ENCODE measurements at places on chromosomes 7 and 10.

DNA sequence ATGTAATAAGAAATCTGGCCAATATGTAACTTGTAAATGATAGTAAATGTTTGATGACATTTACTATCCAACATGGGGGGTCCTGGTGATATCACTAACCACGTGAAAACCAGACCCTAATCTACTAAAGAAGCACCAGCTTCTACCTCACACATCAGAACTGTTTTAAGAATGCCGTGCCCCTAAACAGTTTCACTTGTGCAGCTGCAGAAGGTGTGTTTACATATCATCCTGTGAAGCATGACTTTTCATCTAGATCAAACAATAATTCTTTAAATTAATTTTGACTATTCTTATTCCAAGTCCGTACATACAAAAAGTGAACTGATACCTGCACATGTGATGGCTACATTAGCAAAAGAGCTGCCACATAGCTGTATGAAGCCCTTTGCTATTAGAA is 61.0 kb downstream of the STEAP1B start:
- DNase-seq, result no peak

DNA sequence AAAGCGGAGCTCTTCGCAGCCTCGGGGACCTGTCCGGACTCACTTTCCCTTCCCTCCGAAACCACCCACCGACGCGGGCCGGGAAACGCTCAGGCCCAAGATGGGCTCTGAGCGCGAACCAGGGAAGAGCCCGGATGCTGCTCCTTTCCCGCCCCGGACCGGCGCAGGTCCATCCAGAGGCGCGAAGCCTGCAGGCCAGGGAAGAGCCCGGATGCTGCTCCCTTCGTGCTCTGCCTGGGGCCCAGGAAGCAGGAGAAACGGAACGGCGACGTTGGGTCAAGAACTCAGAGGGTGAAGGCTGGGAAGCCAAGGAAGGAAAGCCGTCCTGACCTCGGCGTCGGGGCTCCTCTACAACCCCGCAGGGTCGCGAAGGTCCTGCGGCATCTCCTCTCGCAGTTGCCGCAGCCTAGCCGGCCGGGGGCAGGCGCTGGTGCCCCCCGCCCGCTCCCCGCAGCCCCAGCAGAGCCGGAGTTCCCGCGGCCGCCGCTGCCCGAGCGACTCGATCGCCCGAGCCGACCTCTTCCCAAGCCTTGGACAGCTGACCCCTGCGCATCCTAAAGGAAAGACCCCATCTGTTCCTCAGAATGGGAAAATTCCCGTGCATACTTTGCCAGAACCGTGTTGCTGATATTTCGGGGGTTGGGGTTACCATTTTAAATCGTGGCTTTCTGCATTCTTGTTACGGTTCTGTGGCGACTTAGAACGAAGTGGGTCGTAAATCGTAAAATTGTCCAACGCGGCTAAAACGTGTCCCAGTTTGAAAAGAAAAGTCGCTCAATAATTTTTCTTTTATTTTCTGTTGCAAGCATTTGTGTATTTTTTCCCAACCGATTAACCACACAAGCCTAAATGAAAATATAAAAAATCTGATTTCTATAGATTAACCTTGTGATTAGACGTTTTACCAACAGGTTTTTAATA is 7.5 kb downstream of the HOXA1 start:
- no peak for DNase-seq

DNA sequence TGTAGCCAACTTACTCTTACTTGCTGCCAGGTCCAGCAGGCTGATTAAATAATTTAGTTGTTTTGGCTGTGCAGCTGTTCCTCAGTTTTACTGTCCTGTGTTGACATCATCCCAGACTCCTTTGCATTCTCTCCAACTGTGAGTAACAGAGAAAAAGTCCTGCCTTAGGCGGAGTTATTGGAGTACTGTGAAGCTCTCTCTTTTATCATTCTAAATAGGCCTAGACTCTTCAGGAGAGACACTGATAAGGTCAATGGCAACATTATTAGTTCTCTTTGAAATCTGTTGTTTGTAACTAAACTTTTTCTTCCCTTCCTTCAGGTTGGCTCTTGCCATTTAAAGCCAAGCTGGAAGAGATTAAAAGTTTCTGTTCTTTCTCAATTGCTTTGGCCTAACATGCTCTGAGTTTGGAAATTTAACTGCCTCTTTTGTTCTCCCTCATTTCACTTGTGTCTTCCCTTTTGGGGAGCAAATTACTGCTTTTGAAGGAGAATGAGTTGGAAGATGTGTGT is 215.7 kb upstream of the CSTF2T start:
- DNase-seq, result no peak

DNA sequence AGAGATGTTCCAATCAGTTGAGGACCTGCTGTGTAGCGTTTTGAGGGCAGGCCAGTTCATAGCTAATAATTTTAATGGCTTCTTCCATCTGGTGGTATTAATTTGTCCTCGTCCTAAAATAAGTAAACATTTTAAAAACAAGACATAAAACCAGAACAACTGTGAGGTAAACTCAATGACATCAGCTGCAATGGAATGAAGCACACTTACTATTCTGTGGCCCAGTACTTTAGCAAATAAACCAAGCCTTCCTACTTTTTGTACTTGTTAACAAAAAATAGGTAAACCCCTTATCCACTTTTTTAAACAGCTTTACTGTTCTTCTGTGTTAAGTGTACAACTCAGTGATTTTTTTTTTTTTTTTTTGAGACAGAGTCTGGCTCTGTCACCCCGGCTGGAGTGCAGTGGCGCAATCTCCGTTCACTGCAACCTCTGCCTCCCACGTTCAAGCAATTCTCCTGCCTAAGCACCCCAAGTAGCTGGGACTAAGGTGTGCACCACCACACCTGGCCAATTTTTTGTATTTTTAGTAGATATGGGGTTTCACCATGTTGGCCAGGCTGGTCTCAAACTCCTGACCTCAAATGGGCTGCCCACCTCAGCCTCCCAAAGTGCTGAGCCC is 28.9 kb upstream of the FZD1 start:
- no peak for DNase-seq

DNA sequence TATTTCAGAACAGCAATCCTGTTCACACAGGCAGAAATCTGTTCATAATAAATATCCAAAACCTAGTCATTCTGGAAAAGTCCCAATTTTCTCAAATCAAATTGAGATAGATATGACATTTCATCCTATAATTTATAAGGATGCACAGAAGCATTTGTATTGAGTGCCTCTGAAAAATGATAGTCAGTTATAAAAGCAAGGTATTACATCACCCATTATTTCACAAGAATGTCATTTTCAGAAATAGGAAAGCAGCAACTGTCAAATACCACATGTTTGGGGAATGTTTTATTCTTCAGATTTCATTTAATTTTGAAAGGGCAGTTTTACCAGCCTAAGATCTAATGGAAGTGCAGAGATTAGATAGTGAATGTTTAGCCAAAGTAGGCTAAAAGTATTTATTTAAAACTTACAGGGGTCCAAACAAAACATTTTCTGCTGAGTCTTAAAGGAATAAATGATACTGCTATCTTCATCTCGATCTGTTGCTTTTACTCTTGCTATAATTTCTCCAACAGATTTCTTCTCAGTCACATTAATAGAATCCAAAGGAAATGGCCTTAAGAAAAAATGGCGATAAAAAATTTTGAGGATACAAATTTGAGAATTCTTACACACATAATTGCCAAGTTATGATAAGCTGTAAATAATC is 185.8 kb downstream of the HGF start:
- DNase-seq, result no peak

GRCh38 chr10:70596110-70596798 is 6.3 kb downstream of the PRF1 start:
- no peak for DNase-seq

All from activated CD4-positive, alpha-beta T cell treated with anti-CD3 and anti-CD28 coated beads, Interleukin-2, Interleukin-4, amounts not matched to agents 100 ng/mL and 50 ng/mL, durations not matched to agents 16 hours and 8 hours (primary cell).